ENCODE measurements at places on chromosomes 7 and 10.

DNA sequence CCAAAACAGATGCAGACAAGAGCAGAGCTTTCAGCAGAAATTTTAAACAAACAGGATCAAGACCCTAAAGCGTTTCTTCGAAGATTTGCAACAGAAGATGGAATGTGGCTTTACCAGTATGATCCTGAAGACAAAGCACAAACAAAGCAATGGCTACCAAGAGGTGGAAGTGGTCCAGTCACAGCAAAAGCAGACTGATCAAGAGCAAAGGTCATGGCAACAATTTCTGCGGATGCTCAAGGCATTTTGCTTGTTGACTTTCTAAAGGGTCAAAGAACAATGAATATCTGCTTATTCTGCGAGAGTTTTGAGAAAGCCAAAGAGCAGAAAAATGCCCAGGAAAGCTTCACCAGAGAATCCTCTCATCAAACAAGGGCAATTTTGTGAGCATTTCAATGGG is 130.4 kb downstream of the MBL2 start:
- no peak for DNase-seq

GRCh38 chr7:108130261-108130660 is at the start of gene LAMB4:
TSS of gene LAMB4 (minus strand) at chr7:108130361. CDS start at chr7:108123164, 7,197 bp downstream.
- no peak for DNase-seq

DNA sequence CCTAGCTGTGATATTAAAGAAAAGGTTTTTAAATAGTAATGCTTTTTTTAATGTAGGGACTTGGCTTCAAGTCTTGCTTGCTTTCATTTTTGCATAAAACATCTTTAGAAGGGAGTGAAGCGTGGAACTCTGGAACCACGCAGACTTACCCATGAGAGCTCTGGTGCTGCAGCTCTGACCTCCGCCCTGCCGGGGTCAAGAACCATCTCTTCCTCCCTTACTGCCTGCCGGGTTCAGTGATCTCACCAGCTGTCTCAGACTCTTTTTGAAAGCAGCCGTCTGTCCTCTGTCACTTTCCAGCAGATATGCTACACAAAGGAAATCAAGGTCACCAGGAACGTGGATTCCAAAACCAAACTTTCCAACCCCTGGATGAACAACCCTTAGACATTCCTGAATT is 353.8 kb downstream of the GPR37 start:
- no peak for DNase-seq

GRCh38 chr10:63286754-63287264 is 153.7 kb downstream of the NRBF2 start:
- DNase-seq: no peak

GRCh38 chr10:120103738-120104560 is 211.4 kb downstream of the SEC23IP start:
- no peak for DNase-seq

GRCh38 chr7:28038175-28038797 is 142.3 kb downstream of the JAZF1 start:
- no peak for DNase-seq

- no peak for DNase-seq
Observed at GRCh38 chr7:55065511-55066229, 46.9 kb downstream of the EGFR start.

GRCh38 chr7:30524545-30524944 is 19.9 kb upstream of the GGCT start:
- DNase-seq: no peak

- peak; percentile 69 for DNase-seq
Observed at GRCh38 chr10:63171255-63171855, 38.2 kb downstream of the NRBF2 start.

GRCh38 chr7:5382281-5382892 is 41.2 kb downstream of the TNRC18 start:
- no peak for DNase-seq

DNA sequence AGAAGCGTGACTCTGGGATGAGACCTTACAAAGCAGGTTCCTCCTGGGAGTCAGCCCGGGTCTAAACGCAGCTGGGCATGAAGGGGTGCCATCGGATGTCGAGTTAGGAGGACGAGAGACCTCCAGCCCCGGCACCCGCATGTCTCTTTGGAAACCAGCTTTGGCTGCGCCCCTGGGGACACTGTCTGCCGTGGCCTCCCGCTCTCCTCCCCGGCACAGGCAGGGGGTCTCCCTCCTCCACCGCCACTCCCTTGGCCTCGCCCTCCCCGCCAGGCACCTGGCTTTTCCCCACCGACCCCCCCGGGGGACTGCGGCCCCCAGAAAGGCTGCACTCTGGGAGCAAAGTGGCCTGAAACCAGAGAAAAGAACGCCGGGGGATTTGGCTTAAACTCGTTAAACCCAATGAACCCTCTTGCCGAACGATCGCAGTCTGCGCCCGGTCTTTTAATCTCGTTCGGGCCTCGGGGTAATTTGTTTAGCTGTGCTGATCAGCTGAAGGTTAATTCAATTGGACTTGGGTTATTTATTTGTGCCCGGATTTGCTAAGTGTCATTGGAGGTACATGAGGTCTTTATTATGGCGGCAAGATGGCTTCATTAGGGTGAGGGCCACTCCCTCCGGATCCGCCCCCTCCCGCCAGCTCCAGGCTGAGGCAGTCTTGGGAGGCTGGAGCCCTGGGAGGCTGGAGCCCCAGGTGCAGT is 16.4 kb upstream of the PSMG3 start:
- no peak for DNase-seq

GRCh38 chr10:20778008-20778757 is 118.9 kb downstream of the NEBL start:
- no peak for DNase-seq
